ENCODE measurements at places on chromosomes 5 and 9. TPM values are rescaled to one million over a fixed set of nuclear protein-coding genes. Genes with fewer than 3 reads are reported as not detected.

The LTC4S gene
- 1.7 TPM for total RNA-seq

The PCDHGA7 gene
- total RNA-seq: 0.24 TPM

The SPARC gene
- 0.42 TPM for total RNA-seq

The LEAP2 gene
- total RNA-seq: 3.8 TPM

The FRMPD1 gene
- not detected for total RNA-seq

The IGIP gene
- total RNA-seq: 3.9 TPM

The FOXI1 gene
- total RNA-seq: not detected

The BTNL9 gene
- total RNA-seq: not detected

The KLF9 gene
- total RNA-seq: 10.7 TPM

The PCDHGA5 gene
- 0.46 TPM for total RNA-seq

The CMBL gene
- 0.47 TPM for total RNA-seq

Measured in T-helper 1 cell treated with Interleukin-12 subunit alpha and Interleukin-12 subunit beta and Interleukin-4 antibody, amounts not matched to agents 30 ng/mL and 1 ng/mL, for 36 hours (primary cell).